ENCODE measurements at places on chromosomes 13 and 19.

DNA sequence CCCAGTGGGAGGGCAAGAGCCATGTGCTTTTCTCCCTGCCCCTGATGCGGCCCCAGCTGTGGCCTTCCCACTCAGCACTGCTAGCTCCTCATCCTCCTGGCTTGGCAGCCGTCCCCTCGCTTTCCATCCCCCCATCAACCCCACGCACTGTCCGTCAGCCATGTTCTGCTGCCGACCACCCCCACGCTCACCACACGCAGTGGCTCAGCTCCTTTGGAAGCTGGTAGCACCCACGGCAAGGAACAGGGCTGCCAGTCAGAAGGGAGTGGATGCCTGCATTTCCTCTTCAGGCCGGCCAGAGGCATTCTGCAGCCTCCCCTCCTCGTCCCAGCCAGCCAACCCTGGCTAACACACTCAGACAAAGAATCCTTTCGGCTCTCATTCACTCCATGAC lies 6.3 kb downstream of the CALM3 start:
- peak; percentile 57 for DNase-seq

DNA sequence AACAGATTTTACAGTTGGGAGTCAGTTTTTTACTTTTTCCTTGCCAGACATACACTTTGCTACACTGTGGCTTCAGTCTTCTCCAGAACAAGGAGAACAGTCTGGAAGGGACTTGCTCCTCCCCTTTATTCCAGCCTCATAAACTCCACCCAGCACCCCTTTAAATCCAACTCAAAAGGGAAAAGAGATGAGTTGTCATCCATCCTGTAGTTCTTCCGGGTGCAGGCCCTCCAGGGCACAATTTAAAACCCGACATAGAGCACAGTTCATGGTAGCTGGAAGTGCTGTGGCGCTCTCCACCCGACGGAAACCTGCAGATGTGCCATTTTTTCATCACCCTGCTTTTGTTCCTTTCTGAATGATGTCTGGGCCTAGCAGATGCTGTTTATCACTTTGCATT lies 98.9 kb downstream of the ZAR1L start:
- no peak for DNase-seq

GRCh38 chr19:41439441-41440222 lies at the start of gene DMAC2:
Gene DMAC2 (minus strand): TSS chr19:41439912. CDS start chr19:41439899, 13 bp downstream.
- peak; percentile 99 for DNase-seq

GRCh38 chr13:38656699-38657098 lies 30.2 kb upstream of the FREM2 start:
- no peak for DNase-seq

GRCh38 chr13:25743421-25743820 lies 308.4 kb downstream of the SHISA2 start:
- DNase-seq = no peak

- DNase-seq = no peak
These were observed 41.9 kb downstream of the TBC1D4 start for GRCh38 chr13:75440100-75440499.

GRCh38 chr19:55225415-55225958 lies 3.1 kb downstream of the TMEM86B start:
- no peak for DNase-seq

- no peak for DNase-seq
These were observed 114.9 kb downstream of the PCCA start for GRCh38 chr13:100203696-100204367.

- no peak for DNase-seq
These were observed 552 bp upstream of the ZNF816 start for GRCh38 chr19:52963247-52963618.

DNA sequence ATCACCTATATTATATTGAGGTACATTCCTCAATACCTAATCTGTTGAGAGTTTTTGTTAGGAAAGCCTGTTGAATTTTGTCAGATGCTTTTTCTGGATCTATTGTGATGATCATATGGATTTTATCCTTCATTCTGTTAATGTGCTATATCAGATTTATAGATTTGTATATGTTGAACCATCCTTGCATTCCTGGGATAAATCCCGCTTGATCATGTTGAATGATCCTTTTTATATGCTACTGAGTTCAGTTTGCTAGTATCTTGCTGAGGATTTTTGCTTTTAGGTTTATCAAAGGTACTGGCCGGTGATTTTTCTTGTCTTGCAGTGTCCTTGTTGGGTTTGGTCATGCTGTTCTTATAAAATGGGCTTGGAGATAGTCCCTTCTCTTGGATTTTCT lies 12.0 kb upstream of the ZNF331 start:
- no peak for DNase-seq

DNA sequence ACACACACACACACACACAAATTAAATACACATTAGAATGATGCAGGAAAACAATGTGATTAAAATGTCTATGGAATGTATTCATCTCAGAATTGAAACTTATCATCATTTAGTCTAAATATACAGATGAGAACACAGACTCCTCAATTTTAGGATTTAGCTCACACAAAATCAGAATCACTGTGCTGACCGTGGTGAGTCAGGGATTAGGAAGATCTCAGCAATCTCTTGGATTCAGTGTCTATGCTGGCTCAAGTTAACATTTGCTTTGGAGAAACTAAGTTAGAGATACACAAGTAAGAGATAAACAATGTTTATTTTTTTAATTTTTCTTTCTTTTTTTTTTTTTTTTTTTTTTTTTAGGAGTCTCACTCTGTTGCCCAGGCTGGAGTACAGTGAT lies 323.6 kb downstream of the KLF12 start:
- DNase-seq = no peak

DNA sequence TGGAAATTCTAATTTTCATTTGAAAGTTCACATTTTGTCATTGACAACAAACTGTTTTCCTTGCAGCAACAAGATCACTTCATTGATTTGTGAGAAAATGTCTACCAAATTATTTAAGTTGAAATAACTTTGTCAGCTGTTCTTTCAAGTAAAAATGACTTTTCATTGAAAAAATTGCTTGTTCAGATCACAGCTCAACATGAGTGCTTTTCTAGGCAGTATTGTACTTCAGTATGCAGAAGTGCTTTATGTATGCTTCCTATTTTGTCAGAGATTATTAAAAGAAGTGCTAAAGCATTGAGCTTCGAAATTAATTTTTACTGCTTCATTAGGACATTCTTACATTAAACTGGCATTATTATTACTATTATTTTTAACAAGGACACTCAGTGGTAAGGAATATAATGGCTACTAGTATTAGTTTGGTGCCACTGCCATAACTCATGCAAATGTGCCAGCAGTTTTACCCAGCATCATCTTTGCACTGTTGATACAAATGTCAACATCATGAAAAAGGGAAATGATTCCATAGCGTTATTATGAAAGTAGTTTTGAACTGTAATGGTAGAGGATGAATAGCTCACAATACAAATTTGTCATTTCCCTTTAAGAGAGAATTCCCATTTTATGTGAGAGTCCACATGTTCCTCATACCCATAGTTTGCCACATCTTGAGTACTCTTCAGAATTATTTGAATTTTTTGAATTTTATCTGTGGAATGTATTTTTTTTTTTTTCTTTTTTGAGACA lies 2.6 kb downstream of the BRCA2 start:
- no peak for DNase-seq

- no peak for DNase-seq
These were observed 24.9 kb upstream of the TPM4 start for GRCh38 chr19:16051254-16052025.

GRCh38 chr19:12628040-12629022 lies 17.6 kb downstream of the ZNF791 start:
- no peak for DNase-seq

DNA sequence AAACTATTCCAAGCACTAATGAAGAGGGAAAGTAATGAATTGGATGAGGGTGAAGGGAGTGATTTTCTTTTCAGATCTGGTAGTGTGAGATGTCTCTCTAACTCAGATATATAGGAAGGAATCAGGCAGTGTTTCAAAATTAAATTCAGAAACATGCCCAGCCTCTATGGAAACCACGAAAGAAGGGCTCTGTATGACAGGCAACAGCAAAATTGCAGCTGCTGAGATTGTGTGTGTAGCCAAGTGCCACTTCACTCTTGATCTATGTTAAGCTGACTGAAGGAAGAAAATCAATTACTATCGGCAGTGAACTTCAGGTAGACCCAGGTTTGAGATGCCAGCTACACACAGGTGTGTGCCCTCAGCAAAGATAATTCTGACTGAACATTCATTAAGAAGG lies 387.4 kb downstream of the PCDH9 start:
- no peak for DNase-seq

DNA sequence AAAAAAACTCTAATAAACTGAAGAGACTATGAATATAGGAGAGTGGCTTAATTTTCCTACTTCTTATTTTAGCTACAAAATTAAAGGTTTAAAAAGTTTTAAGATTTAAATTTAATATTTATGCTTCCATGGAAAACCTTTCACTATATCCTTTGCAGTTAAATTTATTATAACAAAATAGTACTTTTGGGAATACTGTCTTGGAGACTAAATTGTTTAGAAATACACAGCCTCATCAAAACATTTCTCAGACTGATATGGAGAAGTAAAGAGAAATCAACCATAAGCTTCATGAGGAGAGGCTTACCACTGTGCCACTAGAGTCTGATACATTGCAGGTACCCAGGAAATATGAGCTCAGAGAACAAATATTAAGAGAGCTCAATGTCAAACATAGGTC lies 436.5 kb downstream of the KCTD12 start:
- no peak for DNase-seq

- DNase-seq = no peak
These were observed 751 bp downstream of the GRAMD1A start for GRCh38 chr19:35000647-35001501.

DNA sequence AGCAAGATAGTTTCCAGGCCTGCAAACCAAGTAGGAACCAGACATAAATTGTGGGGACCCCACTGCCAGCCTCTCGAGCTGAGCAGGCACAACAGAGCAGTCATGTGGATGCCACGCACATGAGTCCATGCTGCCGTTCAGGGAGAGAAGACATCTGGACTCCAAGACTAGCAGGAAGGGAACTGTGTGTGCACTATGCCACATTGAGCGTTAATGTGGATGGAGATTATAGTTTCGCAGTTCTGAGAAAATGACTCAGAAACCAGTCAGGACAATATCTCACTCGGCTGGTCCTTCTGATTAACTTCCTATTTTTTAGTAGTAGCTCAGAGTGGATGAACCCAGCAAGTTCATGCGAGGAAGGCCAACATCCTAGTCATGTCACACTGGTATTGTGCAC lies 124.9 kb downstream of the CRYL1 start:
- peak; percentile 38 for DNase-seq

DNA sequence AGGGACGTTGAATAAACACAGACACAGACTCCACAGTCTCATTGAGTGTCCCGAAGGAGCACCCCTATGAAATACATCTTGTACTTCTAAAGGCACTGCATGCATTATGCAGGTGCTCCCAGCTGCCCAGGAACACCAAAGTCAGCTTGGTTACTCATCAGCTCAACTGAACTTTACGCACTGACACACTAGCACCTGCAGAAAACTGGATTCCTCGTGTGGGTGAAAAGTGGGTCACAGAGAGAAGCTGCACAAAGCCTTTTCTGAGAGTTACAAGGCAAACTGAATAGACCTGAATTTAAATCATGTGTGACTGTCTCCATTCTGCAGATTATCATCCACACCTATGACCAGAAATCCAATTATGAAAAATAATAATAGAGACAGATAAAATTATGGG lies 527.5 kb upstream of the NBEA start:
- DNase-seq = no peak

- DNase-seq = no peak
These were observed 455.4 kb upstream of the TSHZ3 start for GRCh38 chr19:31804668-31805067.

GRCh38 chr13:44974056-44974793 lies 15.0 kb downstream of the NUFIP1 start:
- DNase-seq = peak; percentile 64

GRCh38 chr19:51086153-51086850 lies 3.6 kb upstream of the KLK14 start:
- no peak for DNase-seq

DNA sequence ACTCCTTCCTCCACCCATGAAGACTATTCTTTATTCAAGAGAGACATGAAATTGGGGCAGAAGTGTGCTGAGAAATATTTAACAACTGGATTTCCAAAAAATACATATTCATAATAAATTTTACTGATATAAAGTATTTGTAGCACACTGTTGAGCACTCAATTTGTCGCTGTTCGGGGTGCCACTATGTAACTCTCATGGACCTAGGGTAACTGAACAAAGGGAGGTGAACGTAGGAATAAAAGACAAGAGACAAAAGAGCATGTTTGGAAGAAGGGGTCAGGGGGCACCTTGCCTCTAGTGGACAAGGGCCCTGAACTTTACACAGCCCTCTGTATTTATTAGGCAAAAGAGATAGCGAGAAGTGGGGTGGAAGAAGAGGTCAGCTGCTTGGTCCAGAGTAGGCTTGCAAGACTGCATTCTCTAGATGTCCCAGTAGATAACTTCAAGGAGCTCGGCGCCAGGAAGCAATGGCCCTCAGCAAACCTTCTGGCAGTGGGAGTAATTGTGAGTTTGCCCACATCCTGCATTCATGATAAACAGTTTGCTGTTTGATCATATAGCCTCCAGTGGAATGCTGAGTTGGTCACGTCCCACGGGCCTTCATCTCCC lies 4.5 kb upstream of the ZNF175 start:
- DNase-seq = no peak

GRCh38 chr13:66659701-66660467 lies 570.3 kb downstream of the PCDH9 start:
- no peak for DNase-seq

GRCh38 chr13:99875391-99875790 lies 96.2 kb downstream of the ZIC5 start:
- no peak for DNase-seq

DNA sequence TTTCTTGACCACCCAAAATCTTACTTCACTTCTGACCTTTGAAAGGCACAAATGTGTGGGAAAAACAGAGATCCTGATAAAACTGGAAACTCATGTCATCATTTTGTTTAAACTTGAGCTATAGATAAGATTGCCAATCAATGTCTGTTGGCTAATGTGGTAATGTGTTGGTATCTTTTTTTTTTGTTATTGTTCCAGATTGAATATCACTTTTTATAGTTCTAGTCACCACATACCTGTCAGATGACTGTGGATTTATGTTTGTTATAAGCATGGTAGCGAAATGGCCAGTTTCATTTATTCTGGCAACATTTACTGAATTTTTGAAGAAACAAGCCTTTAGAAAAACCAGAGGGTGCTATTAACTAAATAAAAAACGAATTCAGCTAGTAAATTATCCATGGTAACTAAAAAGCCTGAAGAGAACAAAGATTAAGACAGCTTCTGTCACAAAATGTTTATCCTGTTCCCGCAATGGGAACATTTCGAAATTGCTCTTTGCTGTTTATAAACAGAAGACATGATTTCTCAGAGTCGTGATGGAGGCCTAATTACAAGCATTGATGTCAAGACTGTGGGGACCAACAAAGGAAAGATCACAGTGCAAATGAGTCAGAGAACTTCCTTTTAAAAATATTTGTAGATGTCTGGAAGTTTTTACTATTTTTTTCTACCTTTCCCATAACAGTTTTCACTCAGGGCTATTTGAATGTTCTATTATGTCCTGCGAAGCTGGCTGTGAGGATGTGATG lies 82.9 kb upstream of the POSTN start:
- DNase-seq = no peak

GRCh38 chr13:80141123-80141849 lies 199.6 kb downstream of the SPRY2 start:
- DNase-seq = no peak

Data from right atrium auricular region (tissue), 2 donors.